Large intestine (tissue), 12 donors: ENCODE measurements at places on chromosomes 3 and 15. TPM values are rescaled to one million over a fixed set of nuclear protein-coding genes. Genes with fewer than 3 reads are reported as not detected.

ADAMTS17 gene
- polyA plus RNA-seq, result 3.7 TPM

GRCh38 chr3:27423463-27423862 is 54.3 kb upstream of the NEK10 start:
- no peak for DNase-seq

GRCh38 chr3:181330821-181331563 is 341.5 kb upstream of the DNAJC19 start:
- DNase-seq, result no peak

- DNase-seq, result no peak
These were observed 35.4 kb downstream of the SEMA5B start for GRCh38 chr3:122992133-122992532.
